NCI-H69 (cell line): ENCODE measurements at places on chromosomes 3 and 15.

- DNase-seq: no peak
Measured at GRCh38 chr3:110821586-110821985, 250.0 kb upstream of the NECTIN3 start.

GRCh38 chr15:72923289-72923688 is 129.0 kb upstream of the NEO1 start:
- DNase-seq: no peak

DNA sequence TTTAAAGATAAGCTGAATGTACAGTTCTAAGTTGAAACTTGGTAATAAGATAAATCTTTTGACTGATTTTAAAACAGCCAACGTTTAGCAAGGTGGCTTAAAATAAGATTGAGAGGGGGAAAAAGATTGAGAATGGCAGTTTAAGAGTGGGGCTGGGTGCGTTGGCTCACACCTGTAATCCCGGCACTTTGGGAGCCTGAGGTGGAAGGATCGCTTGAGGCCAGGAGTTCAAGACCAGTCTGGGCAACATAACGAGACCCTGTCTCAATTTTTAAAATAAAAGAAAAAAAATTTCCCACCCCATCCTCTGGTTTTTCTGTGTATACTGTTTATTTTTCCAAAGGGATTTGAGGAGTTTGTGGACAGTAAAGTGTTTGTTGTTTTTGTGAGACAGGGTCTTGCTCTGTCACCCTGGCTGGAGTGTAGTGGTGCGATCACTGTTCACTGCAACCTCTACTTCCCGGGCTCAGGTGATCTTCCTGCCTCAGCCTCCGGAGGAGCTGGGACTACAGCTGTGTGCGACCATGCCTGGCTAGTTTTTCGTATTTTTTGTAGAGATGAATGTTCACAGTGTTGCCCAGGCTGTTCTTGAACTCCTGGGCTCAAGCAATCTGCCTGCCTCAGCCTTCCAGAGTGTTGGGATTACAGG is 3.0 kb downstream of the MAPK6 start:
- no peak for DNase-seq

DNA sequence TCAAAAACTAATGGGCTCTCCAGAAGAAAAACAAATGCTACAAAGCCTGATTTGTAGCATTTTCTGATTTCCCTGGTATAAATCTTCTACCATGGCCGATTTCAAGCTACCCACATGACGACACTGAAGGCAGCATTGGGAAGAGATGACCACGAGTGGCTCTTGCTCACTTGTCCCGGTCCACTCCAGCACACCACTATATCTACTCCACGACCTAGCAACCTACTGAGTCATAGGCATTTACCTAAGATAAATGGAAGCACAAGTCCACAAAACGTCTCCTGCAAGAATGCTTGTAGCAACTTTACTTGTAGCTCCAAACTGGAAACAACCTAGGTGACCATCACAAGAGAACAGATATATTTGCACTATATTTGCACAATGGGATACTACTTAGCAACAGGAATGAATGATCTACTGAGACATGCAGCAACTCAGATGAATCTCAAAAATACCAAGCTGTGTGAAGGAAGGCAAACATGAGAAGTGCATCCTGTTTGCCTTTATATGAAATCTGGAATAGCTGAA is 60.8 kb upstream of the HES1 start:
- DNase-seq: no peak

DNA sequence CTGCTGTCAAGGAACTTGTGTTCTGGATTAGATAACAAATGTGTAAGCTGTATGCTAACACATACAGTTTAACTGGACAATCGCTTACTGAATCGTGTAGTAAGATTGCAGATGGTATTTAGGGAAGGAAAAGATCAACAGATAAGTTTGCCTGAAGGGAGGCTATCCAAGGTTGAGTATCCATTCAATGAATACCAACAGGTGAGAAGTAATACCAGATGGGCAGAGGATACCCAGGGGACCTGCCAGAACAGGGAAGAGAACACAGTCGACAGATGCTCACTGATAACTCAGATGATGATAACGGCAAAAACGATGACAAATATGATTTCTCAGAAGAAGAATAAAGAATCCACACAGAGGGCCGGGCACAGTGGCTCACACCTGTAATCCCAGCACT is 3.2 kb upstream of the UACA start:
- peak; percentile 24 for DNase-seq

DNA sequence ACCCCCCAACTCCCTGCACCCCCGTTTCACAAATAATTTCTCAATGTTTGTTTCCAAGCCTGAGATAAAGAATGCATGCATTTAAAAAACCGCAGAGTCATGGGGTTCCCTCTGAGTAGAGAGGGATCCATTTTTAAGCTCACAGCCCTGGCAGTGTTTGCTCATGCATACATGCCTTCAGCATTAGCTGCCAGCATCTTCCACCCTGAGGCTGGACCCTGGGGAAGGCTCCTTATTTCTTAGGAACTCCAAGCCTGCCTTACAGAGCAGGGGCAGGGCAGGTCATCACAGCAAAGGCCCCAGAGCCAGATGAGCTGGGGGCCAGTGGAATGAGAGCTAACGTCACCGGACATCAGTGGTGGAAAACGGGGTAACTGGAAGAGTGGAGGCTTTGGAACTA is 31.3 kb downstream of the TLE3 start:
- no peak for DNase-seq

DNA sequence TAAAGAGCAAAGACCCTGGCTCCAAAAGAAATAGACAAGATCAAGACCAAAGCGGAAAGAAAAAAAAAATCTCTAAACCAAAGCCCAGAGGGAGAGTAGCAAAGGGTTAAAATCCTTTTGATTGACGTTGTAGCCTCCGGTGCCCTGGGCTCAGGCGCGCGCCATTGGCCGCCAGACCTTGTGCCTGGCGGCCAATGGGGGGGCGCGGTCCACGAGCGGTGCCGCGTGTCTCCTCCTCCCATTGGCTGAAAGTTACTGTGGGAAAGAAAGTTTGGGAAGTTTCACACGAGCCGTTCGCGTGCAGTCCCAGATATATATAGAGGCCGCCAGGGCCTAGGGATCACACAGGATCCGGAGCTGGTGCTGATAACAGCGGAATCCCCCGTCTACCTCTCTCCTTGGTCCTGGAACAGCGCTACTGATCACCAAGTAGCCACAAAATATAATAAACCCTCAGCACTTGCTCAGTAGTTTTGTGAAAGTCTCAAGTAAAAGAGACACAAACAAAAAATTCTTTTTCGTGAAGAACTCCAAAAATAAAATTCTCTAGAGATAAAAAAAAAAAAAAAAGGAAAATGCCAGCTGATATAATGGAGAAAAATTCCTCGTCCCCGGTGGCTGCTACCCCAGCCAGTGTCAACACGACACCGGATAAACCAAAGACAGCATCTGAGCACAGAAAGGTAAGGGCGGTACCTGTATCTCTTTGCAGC is at the start of gene HES1:
Gene HES1, plus strand, starts transcription at position 343 of the 713 bp plus-strand sequence. Its CDS starts 233 bp downstream, at position 576.
- peak; percentile 95 for DNase-seq

GRCh38 chr3:58801541-58801940 is 135.0 kb upstream of the FAM3D start:
- no peak for DNase-seq

DNA sequence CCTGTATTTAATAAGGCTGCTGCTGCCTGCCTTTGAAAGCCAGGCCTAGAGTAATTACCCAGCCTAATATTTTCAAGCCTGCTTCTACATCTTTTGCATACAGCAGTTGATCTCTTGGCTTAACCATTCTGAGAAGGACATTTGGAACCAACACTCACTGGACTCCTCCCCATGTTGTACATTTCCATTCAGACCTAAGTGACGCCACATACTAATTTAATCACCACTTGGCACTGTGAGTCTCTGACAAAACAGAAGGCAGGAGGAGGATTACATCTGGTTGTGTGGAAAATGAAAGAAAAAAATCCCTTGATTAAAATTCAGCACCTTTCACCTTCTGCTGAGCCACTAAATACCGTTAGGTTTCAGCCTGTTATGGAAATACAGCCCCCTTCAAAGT is 102.2 kb upstream of the ARRDC4 start:
- no peak for DNase-seq

GRCh38 chr3:174111776-174112175 is 714.2 kb downstream of the NLGN1 start:
- DNase-seq: no peak

- DNase-seq: no peak
Measured at GRCh38 chr3:177137774-177138705, 59.2 kb downstream of the TBL1XR1 start.

DNA sequence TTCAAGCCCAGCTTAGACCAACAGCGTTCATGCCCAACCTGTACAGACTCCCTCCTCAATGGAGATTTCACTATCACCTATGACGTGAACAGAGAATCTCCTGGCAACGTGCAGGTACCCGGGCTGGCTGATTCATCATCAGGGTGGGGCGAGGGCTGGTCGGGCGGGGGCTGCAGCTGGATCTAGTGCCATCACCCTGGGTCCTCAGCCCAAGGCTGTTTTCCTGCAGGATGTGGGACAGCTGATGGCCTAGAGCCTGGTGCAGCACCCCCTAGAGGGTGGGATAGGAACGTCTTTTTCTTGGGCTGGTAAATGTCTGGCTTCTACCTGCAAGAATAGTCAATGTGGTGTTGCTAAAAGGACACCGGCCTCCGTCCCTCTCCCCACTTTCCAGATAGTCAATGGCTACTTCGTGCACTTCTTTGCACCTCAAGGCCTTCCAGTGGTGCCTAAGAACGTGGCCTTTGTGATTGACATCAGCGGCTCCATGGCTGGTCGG is 4.4 kb downstream of the ITIH3 start:
- DNase-seq: peak; percentile 21

GRCh38 chr15:80252121-80252518 is at the start of gene CTXND1:
Gene CTXND1 (minus strand): TSS chr15:80252213. CDS start chr15:80201949, 50,264 bp downstream.
- DNase-seq: peak; percentile 62
